ENCODE measurements at places on chromosomes 2 and 18.

DNA sequence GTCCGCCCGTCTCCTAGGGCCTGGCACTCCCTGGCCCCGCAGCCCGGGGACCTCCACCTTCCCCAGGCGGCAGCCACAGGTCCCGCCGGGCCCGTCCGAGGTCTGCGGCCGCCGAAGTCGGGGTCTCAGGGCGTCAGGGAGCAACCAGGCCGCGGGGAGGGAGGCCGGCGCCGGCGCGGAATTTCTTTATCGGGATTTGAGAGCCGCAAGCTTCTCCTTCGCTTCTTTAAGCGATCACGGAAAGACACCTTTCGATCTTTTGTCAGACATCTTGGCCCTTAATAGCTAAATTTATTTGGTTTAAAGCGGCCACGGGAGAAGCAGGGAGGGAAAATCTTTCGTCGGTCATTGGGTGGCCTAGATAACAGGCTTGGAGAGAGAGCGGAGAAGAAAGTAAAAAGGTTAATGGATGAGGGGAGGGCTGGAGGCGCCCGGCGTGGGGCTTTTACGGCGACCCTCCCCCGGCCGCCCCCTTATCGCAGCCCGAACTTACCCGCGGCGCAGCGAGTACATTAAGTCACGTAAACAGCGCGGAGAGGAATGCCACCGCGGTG, 4.3 kb upstream of the GATA6 start:
- DNase-seq, result no peak

DNA sequence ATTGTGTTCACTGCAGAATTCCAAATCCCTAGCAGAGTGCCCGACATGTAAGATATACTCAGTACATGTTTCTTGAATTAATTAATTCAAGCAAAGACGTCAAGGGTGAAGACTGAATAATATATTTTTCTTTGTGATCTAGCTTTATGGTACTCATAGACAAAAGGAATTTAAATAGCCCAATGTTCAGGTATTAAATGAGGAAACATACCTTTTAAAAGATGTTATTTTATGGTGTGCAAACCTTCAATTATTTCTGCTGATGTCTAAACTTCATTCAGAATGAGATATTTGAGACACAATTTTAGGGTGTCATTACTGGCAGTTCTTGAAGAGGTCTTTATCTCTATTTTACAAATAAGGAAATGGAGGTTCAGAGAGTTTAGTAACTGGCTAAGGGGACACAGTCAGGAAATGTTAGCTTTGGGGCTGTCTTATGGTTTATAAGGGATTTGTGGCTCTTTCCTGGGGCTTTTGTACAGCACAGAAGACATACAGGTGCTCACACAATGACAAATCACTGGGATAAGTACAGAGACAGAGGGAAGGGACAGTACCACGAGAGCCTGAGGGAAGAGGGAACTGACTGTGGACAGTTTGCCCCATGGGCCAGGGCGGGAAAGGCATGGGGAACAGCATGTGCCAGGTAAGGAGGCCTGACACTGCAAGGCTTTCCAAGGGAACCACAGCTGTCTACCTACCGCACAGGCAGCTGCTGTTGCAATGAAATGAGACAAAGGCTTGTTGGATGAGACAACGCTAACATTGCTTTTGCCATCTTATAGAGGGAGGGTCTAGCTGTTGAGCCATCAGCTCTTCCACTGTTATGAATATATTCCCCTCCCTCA, 155.3 kb downstream of the DDX1 start:
- DNase-seq, result no peak

- DNase-seq, result peak; percentile 4
Observed at GRCh38 chr2:86439879-86440630, 1.1 kb upstream of the KDM3A start.

GRCh38 chr18:27546991-27547390, 361.9 kb upstream of the CHST9 start:
- no peak for DNase-seq

GRCh38 chr2:188404341-188405004, 112.8 kb downstream of the GULP1 start:
- no peak for DNase-seq

DNA sequence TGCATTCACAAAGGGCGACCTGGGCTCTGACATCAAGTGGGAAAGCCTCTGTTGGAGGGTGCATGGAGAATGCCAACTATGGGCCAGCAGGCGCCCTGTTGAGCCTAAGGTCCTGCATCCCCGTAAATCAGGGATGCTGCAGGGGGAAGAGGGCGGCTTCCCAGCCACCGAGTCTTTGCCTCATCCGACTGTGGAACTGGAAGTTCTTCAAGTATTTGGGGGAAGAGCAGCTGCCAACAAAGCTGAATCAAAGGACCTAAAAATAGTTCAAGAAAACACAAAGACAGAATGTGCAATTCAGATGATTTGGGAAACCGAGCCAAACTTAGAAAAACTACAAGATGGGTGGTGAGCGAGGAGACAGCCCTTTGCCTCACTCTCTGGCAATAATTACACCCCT, 281.1 kb upstream of the MGAT5 start:
- no peak for DNase-seq

DNA sequence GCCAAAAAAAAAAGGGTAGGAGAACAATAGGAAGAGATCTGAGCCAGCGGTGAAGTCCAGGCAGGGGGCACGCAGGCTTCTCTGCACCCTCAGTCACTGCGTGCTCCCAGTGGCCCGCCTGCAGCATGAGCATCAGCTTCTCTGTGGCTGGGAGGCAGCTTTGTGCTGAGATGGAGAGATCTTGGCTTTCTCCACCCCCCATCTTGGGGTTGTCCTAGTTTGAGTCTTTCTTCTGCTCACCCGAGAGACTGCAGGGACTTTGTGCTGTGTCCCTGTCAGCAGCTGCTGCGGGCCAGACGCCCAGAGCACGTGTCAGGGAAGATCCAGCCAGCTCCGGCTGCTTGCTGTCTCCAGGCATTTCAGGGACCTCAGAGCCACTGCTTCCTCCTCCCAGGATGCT, 20.3 kb downstream of the TRAPPC12 start:
- DNase-seq, result no peak

- DNase-seq, result no peak
Observed at GRCh38 chr2:152115952-152116351, 17.1 kb upstream of the CACNB4 start.

GRCh38 chr2:37469126-37469525, 124.7 kb downstream of the QPCT start:
- DNase-seq, result no peak

DNA sequence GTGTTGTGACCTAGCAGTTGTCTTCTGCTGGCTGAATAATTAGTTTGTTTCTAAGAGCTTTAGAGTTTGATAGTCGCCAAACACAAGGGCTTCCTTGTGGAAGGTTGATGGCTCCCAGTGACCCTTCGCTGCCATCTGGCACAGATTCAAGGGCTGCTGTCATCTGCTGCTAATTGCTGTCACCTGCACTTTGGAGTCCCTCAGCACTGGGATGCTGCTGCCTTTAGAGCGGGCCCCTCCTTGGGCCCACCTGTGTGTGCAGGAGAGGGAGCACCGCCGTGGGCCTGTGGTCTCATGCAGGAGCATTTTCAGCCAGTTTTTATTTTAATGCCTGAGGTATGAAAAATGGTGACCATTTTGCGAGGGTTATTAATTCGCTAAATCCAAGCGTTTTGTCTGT, 154.0 kb upstream of the NFATC1 start:
- no peak for DNase-seq

GRCh38 chr2:236565879-236566402, 3.7 kb upstream of the ACKR3 start:
- no peak for DNase-seq

DNA sequence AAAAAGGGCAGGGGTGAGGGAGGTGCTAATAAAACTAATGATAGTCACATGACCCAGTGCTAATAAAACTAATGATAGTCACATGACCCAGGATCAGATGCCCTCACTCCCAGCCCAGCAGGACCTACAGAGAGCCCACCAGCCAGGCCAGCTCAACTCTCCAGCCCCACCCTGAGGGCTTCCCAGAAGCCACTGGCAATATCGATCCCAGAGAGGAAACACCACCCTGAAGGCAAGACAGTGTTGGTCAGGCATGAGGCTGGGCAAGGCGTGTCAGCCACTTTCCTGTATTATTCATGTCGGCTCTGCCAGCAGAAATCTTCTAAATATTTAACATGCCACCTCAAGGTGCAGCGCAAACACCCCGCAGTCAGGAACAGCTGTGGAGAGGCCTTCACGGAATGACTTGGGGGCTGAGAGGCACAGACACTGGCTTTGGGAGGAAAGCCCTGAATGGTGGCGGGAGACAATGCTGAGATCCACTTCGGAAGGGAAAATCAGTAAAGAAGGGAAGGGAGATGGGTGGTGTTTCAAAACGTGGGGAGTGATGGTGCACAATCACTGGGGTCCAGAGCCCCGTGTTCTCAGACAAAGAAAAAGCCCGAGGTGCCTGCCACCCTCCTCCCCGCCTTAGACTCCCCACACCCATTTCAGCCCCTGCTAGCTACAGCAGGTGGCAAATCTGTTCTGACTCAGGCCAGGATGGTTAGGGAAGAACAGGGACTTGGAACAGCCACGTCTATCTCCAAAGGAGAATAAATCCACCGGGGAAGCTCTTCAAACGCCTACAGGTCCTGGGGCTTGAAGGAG, 1.4 kb downstream of the REEP1 start:
- DNase-seq, result no peak

GRCh38 chr18:9751371-9752031, 43.4 kb downstream of the RAB31 start:
- DNase-seq, result no peak

- DNase-seq, result no peak
Observed at GRCh38 chr2:151478011-151478410, 68.3 kb downstream of the RIF1 start.

DNA sequence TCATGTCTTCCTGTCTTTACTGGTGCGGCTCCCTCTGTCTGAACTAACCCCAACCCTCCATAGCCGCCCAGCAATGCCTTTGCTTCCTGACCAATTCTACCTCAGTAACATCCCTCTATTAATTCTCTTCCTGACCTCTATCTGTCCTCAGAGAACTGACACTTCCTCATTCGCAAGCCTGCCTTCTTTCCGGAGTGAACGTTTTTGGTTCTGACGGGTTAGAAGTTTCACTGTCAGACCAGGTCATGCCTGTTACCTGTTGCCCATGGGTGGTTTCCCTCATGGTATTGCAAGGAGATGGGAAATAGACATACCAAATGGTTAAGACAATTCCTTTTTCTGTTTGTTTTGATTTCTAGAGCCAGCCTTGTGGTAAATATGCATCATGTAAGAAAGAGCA, 453.4 kb upstream of the SLC14A2 start:
- peak; percentile 18 for DNase-seq

DNA sequence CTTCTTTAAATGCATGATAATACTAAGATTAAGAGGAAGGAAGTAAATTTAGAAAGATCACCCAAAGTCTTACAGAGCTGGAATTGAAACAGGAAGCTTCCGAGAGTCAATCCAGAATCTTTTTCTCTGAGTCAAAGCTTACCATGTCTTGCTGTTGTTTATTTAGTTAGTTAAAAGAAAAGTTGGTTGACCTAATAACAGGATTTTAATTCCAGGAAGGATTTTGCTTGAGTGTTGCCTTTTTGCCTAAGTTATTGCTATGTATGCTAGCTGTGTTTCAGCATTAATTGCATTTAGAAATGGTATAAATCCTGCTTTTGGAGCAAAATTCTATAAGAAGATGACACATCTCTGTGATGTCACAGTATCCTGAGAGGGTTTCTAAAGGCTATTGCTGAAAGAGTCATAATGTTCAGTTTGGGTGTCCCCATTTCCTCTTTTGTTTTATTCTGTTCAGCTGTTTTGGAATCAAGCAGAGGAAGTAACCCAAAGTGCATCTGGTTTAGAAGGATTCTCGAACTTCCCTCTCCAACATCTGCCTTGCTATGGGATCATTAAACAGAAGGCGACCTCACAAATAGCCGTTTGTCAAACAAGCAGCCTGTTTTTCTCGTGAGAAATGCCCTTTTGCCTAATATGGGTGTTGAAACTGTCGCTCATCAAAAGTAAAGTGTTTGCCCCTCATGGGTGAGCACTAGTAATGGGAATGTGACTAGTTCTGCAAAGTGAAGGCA, 271.5 kb upstream of the MMADHC start:
- DNase-seq, result no peak

- DNase-seq, result no peak
Observed at GRCh38 chr18:27164905-27165304, 20.2 kb downstream of the CHST9 start.

Data from GM06990 (cell line).